Stimulated activated CD8-positive, alpha-beta memory T cell treated with anti-CD3 and anti-CD28 coated beads, Interleukin-15, amount 100 ng/mL, for 4 hours (primary cell): ENCODE measurements at places on chromosomes 16 and 17.

DNA sequence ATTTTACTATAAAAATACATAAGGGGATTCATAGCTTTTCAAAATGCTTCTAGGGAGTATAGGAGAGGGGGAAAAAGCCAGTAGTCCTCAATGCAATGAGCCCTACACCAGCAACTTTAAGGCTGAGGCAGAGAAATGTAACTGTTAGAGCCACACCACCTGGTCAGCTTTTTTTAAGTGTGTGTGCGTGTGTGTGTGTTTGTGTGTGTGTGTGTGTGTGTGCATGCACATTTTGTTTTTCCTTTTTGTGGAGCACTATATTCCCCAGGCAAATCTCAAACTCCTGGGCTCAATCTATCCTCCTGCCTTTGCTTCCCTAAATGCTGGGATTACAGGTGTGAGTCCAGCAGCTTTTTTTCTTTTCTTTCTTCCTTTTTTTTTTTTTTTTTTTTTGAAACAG, 2.3 kb upstream of the MEIOC start:
- no peak for DNase-seq

GRCh38 chr17:46737326-46737725, 81.2 kb downstream of the WNT3 start:
- no peak for DNase-seq

DNA sequence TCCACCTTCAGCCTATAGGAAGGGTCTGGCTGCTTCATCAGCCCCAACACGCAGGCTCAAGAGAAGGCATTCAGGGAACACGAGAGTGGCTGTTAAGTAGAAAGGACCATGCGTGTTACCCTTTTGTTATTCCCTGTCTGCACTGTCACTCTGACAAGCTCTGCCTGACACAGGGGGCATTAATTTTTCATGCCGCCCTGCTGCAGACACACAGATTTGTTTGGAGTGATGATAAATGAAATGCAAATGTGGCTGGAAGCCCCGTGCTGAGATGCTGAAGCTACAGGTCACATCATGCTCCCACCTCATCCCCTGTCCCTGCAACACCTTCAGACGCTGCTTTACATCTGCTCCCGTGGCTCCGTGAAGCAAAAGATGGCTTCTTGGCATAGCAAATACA, 97.7 kb downstream of the USP31 start:
- no peak for DNase-seq

GRCh38 chr17:41455236-41455635, 11.9 kb downstream of the KRT32 start:
- no peak for DNase-seq

- DNase-seq = no peak
Measured at GRCh38 chr17:15966879-15967248, 21.9 kb downstream of the ADORA2B start.
